ENCODE measurements at places on chromosomes 12 and 14. TPM values are rescaled to one million over a fixed set of nuclear protein-coding genes. Genes with fewer than 3 reads are reported as not detected.
A peak's percentile ranks its signal among the peaks of the same experiment; 100 is the strongest.

- no peaks in the 10 kb centered on the region for H3K27me3 ChIP-seq
- no peaks in the 10 kb centered on the region for H3K4me1 ChIP-seq
- no peaks in the 10 kb centered on the region for H3K36me3 ChIP-seq
- H3K4me3 ChIP-seq, result no peak overlapping the region
- H3K27ac ChIP-seq, result no peak overlapping the region
- DNase-seq, result no peak
Observed at GRCh38 chr14:60594062-60594461, 55.2 kb downstream of the SIX1 start.

DNA sequence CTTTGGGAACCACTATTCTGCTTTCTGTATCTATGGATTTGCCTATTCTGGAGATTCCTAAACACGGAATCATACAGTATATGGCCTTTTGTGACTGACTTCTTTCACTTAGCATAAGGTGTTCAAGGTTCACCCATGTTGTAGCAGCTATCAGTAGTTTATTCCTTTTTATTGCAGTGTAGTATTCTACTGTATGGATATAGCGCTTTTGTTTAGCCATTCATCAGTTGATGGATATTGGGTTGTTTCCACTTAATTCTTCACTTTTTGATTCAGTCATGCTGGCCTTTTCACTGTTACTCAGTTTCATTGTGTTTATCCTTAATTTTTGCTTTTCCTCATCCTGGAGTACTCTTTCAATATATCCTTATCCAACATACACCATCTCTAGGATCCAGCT, 5.1 kb downstream of the PPP4R4 start:
- H3K27ac ChIP-seq, result no peak overlapping the region
- H3K36me3 ChIP-seq, result no peaks in the 10 kb centered on the region
- no peak for DNase-seq
- H3K4me3 ChIP-seq, result no peak overlapping the region
- peaks cover 44% of the 10 kb centered on the region for H3K4me1 ChIP-seq

The ACSS3 gene
- total RNA-seq, result 22.9 TPM

DNA sequence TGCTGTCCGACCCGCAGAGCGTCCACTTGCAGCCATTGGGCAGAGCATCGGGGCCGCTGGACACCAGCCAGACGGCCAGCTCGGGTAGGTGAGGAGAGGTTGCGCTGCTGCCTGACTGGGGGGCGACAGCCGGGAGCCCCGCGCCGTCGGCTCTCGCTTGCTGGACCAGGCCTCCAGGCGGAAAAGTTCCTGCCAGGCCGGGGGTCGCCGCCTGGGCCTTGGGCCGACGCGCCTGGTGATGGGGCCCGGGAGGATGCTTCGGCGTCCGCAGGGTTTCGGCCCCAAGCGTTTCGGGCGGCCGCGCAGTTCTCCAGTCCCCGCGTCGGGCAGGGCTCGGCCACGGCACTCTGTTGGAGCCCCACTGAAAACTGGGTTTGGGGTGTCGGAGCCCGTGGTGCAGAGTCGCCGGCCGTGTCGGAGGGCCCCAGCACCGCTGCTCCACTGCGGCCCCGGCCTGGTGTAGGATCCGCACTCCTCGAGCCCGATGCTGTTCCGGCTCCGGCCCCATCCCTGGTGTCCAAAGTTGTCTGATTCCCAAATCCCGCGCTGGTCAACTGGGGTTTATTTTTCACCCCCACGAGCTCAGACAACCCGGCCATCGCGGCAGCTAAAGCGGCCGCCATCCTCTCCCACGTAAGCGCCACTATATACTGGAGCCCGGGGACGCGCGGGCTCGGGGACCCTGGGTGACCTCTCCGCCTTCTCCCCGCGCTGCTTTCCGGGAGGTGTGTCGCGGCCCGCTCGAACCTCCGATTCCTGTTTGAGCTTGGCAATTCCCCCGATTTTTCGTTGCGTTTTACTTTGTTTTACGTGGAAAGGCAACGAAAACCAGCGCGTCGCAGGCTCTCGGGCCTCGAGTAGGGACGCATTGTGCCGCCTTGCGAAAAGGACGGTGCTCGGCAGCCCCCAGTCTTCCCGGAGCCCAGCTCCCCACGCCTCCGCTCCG, 872 bp downstream of the VSX2 start:
- peaks cover 42% of the 10 kb centered on the region for H3K4me1 ChIP-seq
- DNase-seq, result peak; percentile 47
- H3K27me3 ChIP-seq, result peaks cover 95% of the 10 kb centered on the region
- H3K27ac ChIP-seq, result no peak overlapping the region
- H3K36me3 ChIP-seq, result no peaks in the 10 kb centered on the region

DNA sequence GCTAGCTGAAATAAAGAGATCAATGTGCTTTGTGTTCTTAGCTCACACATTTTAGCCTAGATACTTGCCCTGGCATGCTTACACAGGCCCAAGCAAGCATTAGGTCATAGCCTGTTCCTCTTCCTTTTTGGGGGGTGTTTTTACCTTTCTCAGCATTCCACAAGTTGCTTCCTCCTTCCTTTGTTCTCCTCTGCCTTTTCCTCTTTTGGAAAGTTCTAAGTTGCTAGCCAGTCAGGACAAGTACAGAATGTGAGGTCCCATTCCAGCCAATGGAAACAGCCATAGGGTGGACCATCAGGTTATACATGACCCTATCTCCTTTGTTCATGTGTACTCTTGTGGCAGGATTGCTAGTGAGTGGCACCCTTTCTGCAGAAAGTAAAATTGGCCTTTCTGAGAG, 154.9 kb downstream of the RASSF9 start:
- no peak overlapping the region for H3K4me3 ChIP-seq
- no peaks in the 10 kb centered on the region for H3K36me3 ChIP-seq
- H3K27me3 ChIP-seq, result no peaks in the 10 kb centered on the region

The TPPP2 gene
- not detected for total RNA-seq

The C14orf93 gene
- total RNA-seq, result 11.0 TPM

- no peaks in the 10 kb centered on the region for H3K4me1 ChIP-seq
- DNase-seq, result no peak
- no peak overlapping the region for H3K27ac ChIP-seq
- H3K36me3 ChIP-seq, result no peaks in the 10 kb centered on the region
Observed at GRCh38 chr14:26286913-26287205, 311.0 kb downstream of the NOVA1 start.

- no peak overlapping the region for H3K27ac ChIP-seq
- no peaks in the 10 kb centered on the region for H3K36me3 ChIP-seq
- peaks cover 24% of the 10 kb centered on the region for H3K4me1 ChIP-seq
- no peak for DNase-seq
Observed at GRCh38 chr14:36516719-36517241, 3.3 kb downstream of the NKX2-1 start.

DNA sequence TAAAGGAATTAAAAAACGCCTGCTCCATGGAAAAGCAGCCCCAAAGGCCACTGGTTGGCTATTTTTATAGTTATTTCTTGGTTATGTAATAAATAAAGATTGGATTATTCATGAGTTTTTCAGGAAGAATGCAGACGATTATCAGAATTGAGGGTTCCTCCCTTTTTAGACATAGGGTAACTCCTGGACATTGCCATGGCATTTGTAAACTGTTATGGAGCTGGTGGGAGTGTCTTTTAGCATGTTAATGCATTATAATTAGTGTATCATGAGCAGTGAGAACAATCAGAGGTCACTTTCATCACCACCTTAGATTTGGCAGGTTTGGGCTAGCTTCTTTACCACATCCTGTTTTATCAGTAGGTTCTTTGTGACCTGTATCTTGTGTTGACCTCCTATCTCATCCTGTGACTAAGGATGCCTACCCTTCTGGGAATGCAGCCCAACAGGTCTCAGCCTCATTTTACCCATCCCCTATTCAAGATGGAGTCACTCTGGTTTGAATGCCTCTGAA, 728.7 kb downstream of the GALC start:
- no peak overlapping the region for H3K4me3 ChIP-seq
- no peak overlapping the region for H3K27ac ChIP-seq
- no peaks in the 10 kb centered on the region for H3K36me3 ChIP-seq
- DNase-seq, result no peak

- no peaks in the 10 kb centered on the region for H3K36me3 ChIP-seq
- no peaks in the 10 kb centered on the region for H3K4me1 ChIP-seq
- H3K27ac ChIP-seq, result no peak overlapping the region
- no peak overlapping the region for H3K4me3 ChIP-seq
Observed at GRCh38 chr14:82636426-82636825, 1102.8 kb upstream of the SEL1L start.

DNA sequence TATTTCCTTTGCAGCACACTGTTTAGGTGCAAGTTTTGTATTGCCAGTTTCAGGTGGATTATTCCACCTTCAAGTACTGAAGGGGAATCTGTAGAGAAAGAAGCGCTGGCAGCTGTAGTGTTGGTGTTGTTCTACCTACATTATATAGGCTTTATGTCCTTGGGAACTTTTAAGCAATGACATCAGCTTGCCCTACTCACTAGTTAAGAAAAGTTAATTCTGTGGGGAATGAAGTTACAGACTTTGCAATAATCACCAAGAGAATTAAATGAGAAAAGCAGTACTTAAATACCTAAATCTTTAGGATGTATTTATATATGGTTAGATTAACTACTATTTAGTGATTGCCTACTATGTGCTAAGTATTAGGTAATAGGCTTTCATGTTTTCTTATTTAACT, at the start of gene OR4E1:
TSS of gene OR4E1 (minus strand) at position 101 of the 400 bp plus-strand sequence. CDS start 2,883 bp downstream, outside the sequence.
- H3K4me1 ChIP-seq, result no peaks in the 10 kb centered on the region
- H3K36me3 ChIP-seq, result no peaks in the 10 kb centered on the region
- no peak within 1 kb of the TSS for H3K4me3 ChIP-seq
- H3K27me3 ChIP-seq, result no peaks in the 10 kb centered on the region
- H3K27ac ChIP-seq, result no peak within 1 kb of the TSS

The RNASE9 gene
- not detected for total RNA-seq

The TAS2R9 gene
- not detected for total RNA-seq

The CABP1 gene
- 0.47 TPM for total RNA-seq

DNA sequence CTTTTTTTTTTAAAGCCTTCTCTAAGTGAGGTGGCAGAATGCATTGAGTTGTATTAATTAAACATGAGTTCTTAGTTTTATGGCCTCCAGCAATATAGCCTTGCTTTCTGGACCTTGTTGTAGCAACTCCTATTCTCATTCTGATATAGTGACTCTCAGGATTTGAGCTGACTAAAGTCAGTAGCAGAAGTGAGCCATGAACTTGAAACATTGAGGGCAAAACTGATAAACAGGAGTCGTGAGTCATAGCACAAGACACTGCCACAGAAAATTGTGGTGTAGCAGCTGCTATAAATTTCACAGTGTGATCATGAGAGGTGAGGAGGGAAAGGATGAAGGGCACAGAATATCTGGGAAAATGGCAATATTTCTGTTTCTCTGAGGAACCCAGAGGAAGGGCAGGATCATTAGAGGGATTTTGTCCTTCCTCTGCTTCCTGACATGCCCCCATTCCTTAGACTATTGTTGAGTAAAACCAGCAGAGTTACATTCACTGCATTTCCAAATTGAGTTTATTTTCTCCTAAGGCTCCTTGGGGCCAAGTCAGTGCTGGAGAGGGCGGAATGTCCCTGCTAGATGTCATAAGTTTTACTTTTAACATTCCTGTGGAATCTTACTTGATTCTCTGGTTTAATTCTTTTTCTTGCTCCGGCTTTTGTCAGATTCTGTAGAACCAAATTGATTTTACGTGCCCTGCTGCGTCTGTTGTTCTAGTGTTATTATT, 7.5 kb downstream of the KLRG1 start:
- DNase-seq, result no peak
- H3K4me3 ChIP-seq, result no peak overlapping the region
- H3K4me1 ChIP-seq, result no peaks in the 10 kb centered on the region
- H3K27me3 ChIP-seq, result no peaks in the 10 kb centered on the region

DNA sequence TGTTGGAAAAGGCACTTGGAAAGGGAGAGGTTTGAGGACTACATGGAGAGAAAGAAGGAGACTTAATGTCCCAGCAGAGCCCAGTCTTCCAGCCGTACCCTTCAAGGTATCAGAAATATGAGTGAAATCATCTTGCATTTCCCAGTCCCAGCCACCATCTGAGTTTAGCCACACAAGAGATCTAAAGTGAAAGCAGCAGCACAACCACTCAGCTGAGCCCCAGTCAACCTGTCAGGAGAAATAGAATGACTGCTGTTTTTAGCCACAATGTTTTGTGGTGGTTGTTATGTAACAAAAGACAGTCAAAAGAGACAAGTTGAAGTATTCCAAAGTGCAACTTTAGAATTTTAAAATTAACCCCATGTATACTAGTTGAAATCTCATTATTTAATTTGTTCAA, 28.0 kb downstream of the DERA start:
- no peaks in the 10 kb centered on the region for H3K4me1 ChIP-seq
- H3K4me3 ChIP-seq, result no peak overlapping the region
- no peaks in the 10 kb centered on the region for H3K36me3 ChIP-seq
- no peaks in the 10 kb centered on the region for H3K27me3 ChIP-seq
- no peak for DNase-seq

DNA sequence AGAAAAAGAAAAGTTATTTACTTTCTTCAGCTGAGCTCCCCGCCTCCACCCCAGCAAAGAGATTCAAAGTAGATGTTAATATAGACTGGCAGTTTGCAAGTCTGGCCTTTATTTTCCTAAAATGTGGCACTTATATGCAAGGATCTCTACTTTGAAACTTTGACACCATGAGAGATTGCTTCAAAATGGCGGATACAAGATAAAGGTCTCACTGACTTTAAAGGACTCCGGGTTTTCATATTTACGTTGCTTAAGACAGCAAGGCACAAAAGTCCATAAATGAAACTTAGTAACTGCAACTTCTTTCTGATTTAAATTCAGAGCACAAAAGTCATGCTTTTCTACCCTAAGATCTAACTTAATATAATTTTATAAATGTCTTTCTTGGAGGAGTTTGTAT, 3.5 kb downstream of the OTX2 start:
- peaks cover 47% of the 10 kb centered on the region for H3K4me1 ChIP-seq
- H3K27me3 ChIP-seq, result no peaks in the 10 kb centered on the region
- H3K27ac ChIP-seq, result peak overlapping the region; percentile 96
- peaks cover 41% of the 10 kb centered on the region for H3K36me3 ChIP-seq

The NUMB gene
- total RNA-seq, result 33.5 TPM

The GLS2 gene
- total RNA-seq, result 2.9 TPM

DNA sequence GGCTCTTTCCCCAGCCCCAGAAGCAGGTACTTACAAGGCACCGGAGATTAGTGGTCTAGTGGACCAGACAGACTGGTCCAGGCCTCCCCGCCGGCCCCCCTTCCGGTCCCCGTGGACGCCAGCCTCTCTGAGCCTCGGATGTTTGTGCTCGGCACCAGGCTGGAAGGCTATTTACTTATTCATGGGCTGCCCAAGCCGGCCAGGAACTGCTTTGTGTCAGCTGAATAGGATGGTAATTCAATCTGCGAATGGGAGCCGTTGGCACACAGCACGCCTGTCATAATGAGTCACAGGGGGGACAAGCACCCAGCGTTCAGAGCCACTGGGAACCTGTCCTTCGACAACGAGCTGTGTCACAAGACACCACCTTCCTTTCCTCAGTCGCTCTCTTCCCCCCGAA, 82.3 kb downstream of the RIMBP2 start:
- H3K4me3 ChIP-seq, result peak overlapping the region; percentile 40
- H3K36me3 ChIP-seq, result no peaks in the 10 kb centered on the region
- H3K27me3 ChIP-seq, result no peaks in the 10 kb centered on the region
- no peak overlapping the region for H3K27ac ChIP-seq
- peak; percentile 86 for DNase-seq

The NGB gene
- total RNA-seq, result not detected

- H3K4me1 ChIP-seq, result no peaks in the 10 kb centered on the region
- no peaks in the 10 kb centered on the region for H3K36me3 ChIP-seq
- H3K4me3 ChIP-seq, result no peak overlapping the region
- no peak overlapping the region for H3K27ac ChIP-seq
- H3K27me3 ChIP-seq, result no peaks in the 10 kb centered on the region
Observed at GRCh38 chr12:73632191-73632590, 905.4 kb upstream of the ATXN7L3B start.

The E2F7 gene
- total RNA-seq, result 31.9 TPM

The ALX1 gene
- 3.9 TPM for total RNA-seq

The WNT1 gene
- total RNA-seq, result not detected

- no peaks in the 10 kb centered on the region for H3K36me3 ChIP-seq
- H3K4me3 ChIP-seq, result no peak overlapping the region
- no peak for DNase-seq
- H3K4me1 ChIP-seq, result peaks cover 6% of the 10 kb centered on the region
- H3K27me3 ChIP-seq, result no peaks in the 10 kb centered on the region
Observed at GRCh38 chr14:54177019-54177418, 219.8 kb upstream of the CDKN3 start.

Data from neural progenitor cell (in vitro differentiated cells).